ENCODE measurements at places on chromosomes 1 and 21. TPM values are rescaled to one million over a fixed set of nuclear protein-coding genes. Genes with fewer than 3 reads are reported as not detected.

DNA sequence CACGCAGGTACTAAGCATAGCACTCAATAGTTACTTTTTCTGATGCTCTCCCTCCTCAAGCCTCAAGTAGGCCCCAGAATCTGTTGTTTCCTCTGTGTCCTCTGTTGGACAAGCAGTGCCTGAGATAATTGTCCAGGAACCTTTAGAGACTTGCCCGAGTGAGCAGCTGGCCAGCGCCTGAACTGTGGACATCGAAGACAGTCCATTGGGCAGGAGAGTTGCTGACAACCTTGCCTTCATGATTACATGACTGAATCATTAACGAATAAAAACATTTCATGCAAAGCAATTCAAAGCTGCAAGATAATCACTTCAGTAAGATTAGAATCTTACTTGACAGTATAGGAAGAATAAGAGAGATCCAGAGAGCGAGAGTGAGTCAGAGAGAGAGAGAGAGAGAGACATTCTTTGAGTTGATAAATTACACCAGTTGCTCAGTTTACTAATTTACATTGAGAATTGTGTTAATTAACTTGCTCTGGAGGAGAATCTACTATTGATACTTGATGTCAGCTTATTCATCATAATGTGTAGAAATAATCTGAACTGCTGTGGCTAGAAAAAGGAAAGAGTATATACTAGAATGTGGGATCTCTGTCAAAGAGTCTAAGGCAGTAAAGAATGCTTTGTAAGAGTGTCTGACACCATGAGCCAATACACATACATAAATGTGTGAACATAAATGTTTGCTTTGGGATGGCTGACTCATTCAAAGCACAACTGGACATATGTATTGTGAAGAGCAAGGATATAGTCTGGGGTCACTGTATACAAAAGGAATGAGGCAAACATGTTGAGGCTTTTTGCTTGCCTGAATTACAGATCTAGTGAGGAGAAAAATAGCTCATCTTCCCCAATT lies 216.0 kb downstream of the ZNF326 start:
- H3K27me3 ChIP-seq, result no peaks in the 10 kb centered on the region
- H3K36me3 ChIP-seq, result no peaks in the 10 kb centered on the region
- no peak overlapping the region for H3K27ac ChIP-seq
- no peaks in the 10 kb centered on the region for H3K4me1 ChIP-seq
- H3K4me3 ChIP-seq, result no peak overlapping the region

GRCh38 chr21:36076878-36077655 lies 7.2 kb downstream of the CBR1 start:
- H3K4me3 ChIP-seq, result no peak overlapping the region
- peaks cover 15% of the 10 kb centered on the region for H3K4me1 ChIP-seq
- no peak overlapping the region for H3K27ac ChIP-seq
- no peak for DNase-seq
- H3K27me3 ChIP-seq, result no peaks in the 10 kb centered on the region

DNA sequence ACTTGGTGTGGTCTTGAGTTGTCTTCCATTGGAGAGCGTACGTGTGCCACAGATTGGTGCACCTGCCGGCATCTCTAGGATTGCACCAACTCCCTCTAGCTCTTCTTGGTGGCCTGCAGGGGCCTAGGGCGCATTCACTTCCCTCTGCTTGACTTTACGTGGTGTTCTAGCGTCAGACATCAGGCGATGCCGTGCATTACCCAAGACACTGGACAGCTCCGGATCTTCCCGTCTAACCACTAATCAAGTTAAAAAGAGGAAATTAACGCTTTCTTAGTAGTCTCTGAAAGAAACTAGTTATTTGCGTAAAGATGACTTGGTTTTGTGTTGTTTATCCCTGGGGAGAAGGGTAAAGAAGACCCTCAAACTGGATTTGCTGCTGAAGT lies 510 bp upstream of the IL10RB start:
- peak overlapping the region; percentile 95 for H3K4me3 ChIP-seq
- DNase-seq, result peak; percentile 50
- peaks cover 31% of the 10 kb centered on the region for H3K4me1 ChIP-seq
- peaks cover 26% of the 10 kb centered on the region for H3K36me3 ChIP-seq

GRCh38 chr1:195954848-195955247 lies 653.4 kb downstream of the KCNT2 start:
- H3K4me1 ChIP-seq, result peaks cover 9% of the 10 kb centered on the region
- no peak overlapping the region for H3K4me3 ChIP-seq
- peak overlapping the region; percentile 39 for H3K27ac ChIP-seq

- no peaks in the 10 kb centered on the region for H3K4me1 ChIP-seq
- no peak overlapping the region for H3K27ac ChIP-seq
- no peak overlapping the region for H3K4me3 ChIP-seq
- no peaks in the 10 kb centered on the region for H3K27me3 ChIP-seq
- no peak for DNase-seq
Measured at GRCh38 chr1:103337779-103338178, 187.7 kb upstream of the RNPC3 start.

DNA sequence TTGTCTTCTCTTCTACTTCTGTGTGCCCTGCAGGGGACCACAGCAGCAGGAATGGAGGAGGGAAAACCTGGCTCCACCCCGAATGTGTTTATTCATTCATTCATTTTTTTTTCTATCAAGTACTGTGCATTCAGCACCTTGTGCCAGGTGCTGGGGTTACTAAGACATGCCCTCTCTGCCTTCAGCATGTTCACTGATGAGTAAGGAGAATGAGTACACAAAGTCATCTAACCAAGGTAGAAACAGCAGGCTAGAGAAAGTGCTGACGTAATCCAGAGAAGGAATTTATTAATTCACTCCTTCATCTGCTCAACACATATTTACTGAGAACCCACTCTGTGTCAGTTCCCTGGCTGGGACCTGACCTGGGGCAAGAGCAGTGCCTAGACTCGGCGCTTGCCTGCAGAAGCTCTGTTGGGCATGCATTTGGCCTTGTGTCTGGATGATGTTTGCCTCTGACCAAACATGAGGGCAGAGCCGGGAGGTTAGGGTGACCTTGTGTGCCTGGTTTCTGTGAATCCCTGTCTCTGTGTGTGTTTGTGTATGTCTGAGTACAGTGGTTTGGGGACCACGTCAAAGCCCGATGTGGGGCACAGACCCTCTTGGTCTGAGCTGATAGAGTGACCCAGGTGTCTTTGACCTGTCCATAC lies 3.3 kb upstream of the MYOG start:
- H3K27ac ChIP-seq, result no peak overlapping the region
- no peak overlapping the region for H3K4me3 ChIP-seq
- H3K4me1 ChIP-seq, result no peaks in the 10 kb centered on the region
- DNase-seq, result no peak

- peaks cover 29% of the 10 kb centered on the region for H3K4me1 ChIP-seq
- no peak overlapping the region for H3K4me3 ChIP-seq
- DNase-seq, result peak; percentile 67
- no peaks in the 10 kb centered on the region for H3K36me3 ChIP-seq
- H3K27me3 ChIP-seq, result peaks cover 86% of the 10 kb centered on the region
- H3K27ac ChIP-seq, result no peak overlapping the region
Measured at GRCh38 chr1:31769720-31770390, 5.7 kb upstream of the ADGRB2 start.

GRCh38 chr1:84493747-84494146 lies 12.4 kb upstream of the SPATA1 start:
- H3K4me1 ChIP-seq, result peaks cover 38% of the 10 kb centered on the region
- H3K27me3 ChIP-seq, result no peaks in the 10 kb centered on the region
- H3K4me3 ChIP-seq, result no peak overlapping the region
- H3K36me3 ChIP-seq, result peaks cover 88% of the 10 kb centered on the region
- H3K27ac ChIP-seq, result no peak overlapping the region
- DNase-seq, result no peak

DNA sequence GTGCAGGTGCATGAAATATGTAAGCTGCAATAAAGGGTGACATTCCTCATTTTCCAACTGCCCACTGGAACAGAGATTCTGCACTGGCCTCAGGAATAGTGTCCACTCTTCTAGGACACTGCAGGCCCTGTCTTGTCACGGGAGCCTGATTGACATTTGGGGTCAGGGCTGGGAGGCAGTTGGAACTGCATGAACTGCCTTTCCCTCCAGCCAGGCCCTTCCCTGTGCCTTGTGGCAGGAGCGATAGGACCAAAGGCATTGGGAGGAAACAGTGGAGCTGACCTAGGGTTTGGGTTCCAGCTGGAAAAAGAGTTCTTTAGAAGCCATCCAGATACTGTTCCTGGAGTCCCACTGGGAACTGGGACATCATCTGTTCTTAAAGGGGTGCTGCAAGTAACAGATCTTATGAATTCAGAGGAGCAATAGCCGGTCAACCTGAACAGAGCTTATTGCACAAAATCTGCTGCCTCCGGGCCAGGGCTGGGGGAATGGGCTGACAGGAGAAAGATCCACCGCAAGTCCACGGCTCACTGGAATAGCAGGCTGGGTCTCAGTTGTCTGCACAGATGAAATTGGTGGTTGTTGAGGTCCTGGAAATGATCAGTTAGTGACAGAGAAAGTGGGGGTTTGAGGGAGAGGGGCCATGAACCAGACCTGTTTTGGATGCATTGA lies 451.7 kb downstream of the CAMTA1 start:
- no peak overlapping the region for H3K27ac ChIP-seq
- H3K4me1 ChIP-seq, result no peaks in the 10 kb centered on the region
- no peaks in the 10 kb centered on the region for H3K36me3 ChIP-seq
- H3K4me3 ChIP-seq, result no peak overlapping the region

VSIG8 gene
- total RNA-seq, result not detected

UBQLN4 gene
- total RNA-seq, result 29.9 TPM
